ENCODE measurements at places on chromosomes 1 and 21.
A peak's percentile ranks its signal among the peaks of the same experiment; 100 is the strongest.

GRCh38 chr21:43001316-43001715 lies 27.0 kb downstream of the PKNOX1 start:
- DNase-seq, result no peak

GRCh38 chr1:72281144-72281543 lies 1.2 kb downstream of the NEGR1 start:
- DNase-seq, result no peak

GRCh38 chr1:243731974-243732625 lies 117.9 kb downstream of the AKT3 start:
- DNase-seq, result no peak

GRCh38 chr1:110556471-110556807 lies 37.5 kb upstream of the KCNA10 start:
- peak; percentile 95 for DNase-seq

- DNase-seq, result no peak
These were observed 51.1 kb downstream of the DOP1B start for GRCh38 chr21:36207577-36208320.
